ENCODE measurements at places on chromosomes 16 and 17.

DNA sequence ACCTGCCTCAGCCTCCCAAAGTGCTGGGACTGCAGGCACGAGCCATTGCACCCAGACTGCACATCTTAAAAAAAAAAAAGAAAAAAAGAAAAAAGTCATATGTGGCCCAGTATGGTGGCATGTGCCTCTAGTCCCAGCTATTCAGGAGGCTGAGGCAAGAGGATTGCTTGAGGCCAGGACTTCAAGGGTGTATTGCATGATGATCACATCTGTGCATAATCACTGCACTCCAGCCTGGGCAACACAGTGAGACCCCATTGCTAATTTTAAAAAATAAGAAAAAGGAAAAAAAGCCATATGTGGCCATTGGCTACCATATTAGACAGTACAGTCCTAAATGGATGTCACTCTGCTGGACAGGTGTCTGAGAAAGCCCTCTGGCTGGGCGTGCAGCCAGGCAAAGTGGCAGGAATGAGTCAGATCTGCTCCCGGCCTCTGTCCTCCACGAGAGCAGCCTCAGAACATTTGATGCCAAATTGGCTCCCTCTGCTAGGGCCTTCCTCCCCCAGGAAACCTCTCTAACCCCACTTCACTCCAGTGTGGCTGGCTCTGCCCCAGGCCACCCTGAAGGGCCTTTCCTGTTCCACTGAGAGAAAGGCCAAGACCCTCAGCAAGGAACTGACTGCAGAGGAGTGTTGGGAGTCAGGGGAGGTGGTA lies 14.7 kb downstream of the CA7 start:
- peak; percentile 55 for DNase-seq

DNA sequence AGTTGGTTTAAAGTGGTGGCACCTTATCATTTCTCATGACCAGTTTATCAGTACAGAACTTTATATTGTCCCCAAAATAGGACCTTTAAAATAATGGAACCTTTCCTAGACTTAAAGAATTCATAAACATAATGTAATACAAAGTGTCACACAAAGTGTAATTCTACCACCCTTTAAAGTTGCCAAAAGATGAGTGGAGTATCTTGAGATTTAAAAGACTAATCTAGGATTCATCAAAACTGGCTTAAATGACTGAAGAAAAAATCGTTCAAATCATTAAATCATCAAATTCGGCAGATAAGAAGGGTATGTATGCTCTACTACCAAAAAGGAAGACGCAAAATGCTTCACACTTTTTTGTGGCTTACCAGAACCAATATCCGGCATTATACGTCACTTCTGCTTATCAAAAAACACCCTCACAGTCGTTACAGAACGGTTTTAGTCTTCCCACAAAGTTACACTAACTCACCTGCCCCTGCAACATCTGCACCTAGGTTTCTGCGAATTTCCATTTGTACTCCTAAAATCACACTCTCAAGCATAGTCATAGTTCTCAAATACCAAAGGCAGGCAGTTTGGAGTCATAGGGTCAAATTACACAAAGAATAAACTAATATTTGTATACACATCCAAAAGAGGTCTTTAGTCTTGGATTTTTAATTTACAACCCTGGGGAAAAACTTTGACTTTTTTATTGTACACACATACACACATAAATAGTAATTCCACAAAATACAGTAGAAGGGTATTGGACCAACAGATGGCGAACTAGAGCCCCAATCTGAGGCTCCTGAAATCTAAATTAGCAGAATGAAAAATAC lies 1.4 kb upstream of the KANSL1 start:
- DNase-seq: peak; percentile 84

DNA sequence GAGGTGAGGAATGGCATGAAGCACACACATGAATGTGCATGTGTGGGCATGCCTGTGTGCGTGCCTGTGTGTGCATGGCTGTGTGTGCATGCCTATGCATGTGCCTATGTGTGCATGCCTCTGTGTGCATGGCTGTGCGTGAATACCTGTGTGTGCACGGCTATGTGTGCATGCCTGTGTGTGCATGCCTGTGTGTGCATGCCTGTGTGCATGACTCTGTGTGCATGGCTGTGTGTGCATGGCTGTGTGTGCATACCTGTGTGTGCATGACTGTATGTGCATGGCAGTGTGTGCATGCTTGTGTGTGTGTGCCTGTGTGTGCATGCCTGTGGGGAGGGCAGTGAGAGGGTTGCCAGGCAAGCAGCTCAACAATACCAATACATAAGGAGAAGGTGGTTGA lies 276.5 kb upstream of the ERCC4 start:
- no peak for DNase-seq

DNA sequence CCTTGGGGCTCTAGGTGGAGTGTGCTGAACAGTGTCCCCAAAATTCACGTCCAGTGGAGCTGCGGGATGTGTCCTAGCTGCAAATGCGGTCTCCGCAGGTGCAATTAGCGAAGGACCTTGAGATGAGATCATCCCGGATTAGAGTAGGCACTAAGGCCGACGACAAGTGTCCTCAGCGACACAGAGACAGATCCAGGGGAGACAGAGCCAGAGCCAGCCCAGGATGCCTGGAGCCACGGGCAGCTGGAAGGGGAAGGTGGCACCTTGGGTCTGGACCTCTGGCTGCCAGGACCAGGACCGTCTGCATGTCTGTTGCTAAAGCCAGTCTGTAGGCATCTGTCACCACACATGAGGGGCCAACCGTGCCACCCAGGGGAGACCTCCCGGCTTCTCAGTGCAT lies 24.5 kb downstream of the SLC7A5 start:
- DNase-seq: no peak

GRCh38 chr17:34173241-34173640 lies 81.8 kb upstream of the CCL2 start:
- DNase-seq: peak; percentile 4

- no peak for DNase-seq
Measured at GRCh38 chr16:70269471-70269870, 17.7 kb upstream of the EXOSC6 start.

- DNase-seq: no peak
Measured at GRCh38 chr17:27315796-27316465, 22.0 kb downstream of the WSB1 start.

GRCh38 chr17:261635-262034 lies 80.2 kb upstream of the DOC2B start:
- DNase-seq: no peak

GRCh38 chr17:12122075-12122474 lies 101.4 kb downstream of the MAP2K4 start:
- no peak for DNase-seq

DNA sequence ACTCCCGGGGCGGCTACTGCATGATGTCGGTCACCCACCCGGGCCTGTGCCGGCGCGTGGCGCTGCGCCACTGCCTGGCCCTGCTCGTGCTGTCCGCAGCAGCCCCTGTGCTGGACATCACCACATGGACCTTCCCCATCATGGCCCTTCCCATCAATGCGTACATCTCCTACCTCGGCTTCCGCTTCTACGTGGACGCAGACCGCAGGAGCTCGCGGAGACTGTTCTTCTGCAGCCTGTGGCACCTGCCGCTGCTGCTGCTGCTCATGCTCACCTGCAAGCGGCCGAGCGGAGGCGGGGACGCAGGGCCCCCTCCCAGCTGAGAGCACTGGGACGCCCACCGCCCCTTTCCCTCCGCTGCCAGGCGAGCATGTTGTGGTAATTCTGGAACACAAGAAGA lies 29.8 kb downstream of the CDRT15 start:
- no peak for DNase-seq

- no peak for DNase-seq
Measured at GRCh38 chr17:64387545-64388171, 3.0 kb downstream of the PECAM1 start.

DNA sequence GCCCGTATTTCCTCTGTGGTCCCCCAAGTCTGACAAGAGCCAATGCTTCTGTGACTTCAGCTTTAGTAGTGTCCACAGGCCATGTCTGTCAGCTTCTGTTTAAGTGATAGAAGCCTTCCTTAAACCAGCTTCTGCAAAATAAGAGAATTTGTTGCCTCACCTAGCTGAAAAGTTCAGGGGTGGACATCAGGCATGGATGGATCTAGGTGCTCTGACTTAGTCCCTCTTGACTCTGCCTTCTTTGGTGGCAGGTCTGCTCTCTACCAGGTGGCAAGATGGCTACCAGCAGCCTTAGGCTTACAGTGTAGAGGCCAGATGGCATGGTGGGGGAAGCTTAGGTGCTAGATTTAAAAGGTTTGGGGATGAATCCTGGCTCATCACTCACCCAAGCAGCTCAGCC lies 33.7 kb downstream of the KATNIP start:
- DNase-seq: no peak

DNA sequence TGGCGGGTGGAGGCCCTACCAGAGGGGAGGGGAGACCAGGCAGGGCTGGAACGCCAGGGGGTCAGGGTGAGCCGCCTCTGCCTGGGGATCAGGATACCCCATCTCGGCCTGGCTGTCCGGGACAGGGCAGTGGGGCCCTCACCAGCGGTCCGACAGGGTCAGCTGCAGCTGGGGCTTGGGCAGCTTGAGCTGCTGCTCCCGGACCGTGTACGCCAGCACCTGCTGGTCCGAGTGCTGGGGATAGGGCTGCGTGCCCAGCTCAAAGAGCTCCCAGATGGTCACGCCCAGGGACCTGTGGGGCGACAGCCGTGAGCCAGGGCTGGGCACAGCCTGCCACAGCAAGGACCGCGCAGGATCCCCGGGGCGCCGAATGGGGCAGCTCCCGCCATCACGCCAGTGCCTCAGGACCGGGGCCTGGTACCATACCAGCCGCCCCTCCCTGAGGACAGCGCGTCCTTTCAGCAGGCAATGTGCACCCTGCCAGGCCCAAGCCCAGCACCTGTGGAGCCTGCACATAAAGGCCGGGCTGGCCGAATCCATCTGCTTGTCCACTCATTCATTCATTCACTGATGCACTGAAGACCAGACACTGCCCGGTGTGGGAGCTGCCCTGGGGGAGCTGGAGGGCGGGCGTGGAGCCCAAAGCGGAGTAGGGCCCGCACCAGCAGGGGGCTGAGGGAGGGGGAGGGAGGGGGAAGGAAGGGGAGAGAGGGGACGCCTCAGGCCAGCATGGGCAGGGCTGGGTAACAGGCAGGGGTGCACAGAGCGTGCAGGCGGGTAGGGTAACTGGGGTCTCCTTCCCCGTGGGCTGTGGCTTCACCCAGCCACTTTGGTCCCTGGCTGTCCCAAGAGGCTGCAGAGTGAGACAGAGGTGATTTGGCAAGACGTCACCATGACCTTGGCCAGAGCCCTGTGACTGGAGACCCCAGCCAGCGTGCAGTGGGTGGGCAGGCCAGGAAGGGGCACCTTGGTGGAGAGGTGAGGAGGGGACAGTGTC lies 42.0 kb upstream of the PVALEF start:
- no peak for DNase-seq

GRCh38 chr16:169014-169413 lies 3.2 kb downstream of the HBM start:
- no peak for DNase-seq

DNA sequence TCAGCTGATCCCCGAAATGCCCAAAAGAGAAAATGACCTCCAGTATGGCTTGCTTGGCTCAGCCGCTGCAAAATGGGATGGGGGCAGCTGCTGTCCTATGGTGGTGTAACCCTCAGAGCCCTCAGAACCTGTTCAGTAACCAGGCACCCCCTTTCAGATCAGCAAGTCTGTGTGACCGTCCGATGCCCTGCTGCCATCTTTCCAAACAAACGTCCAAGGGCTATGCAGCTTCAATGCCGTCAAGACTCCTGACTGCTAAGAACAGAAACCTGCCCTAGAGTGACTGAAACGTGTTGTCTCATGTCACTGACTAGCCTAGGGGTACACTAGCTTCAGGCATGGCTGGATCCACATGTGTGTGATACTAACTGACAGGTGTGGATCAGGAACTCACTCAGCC lies 70.4 kb downstream of the GNAO1 start:
- DNase-seq: no peak

DNA sequence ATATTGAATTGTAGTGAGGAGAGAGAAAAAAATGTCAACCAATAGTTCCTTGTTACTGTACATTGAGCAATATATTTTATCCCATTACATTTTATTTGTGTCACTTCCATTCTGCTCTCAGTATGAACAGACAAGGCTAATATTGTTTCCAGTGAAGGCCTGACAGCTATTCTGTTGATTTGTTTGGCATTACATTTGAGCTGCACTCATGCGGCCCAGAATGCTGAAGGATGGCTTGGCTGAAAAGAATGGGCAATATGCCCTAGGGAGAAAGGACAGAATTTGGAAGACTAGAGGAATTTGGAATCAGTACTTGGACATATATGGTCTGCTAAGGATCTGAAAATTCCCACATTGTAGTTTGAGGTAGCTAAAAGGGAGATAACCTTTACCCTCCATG lies 1294.4 kb downstream of the CDH8 start:
- DNase-seq: no peak

DNA sequence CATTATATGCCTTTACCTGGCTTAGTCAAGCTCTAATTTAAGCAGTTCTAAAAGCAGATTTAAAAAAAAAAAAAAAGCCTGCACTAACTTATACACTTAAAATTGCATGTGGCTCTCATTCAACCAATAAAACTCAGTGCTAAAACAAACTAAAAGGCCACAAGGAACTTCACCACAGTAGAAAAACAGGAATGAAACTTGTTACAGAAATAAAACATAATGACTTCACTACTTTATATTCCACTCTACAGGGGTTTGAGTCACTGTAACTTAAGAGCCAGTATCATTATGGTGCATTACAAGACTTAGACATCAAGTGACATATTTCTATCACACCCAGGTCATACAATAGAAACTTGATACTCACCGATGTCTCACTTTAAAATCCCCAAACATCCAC lies 11.1 kb downstream of the CA10 start:
- peak; percentile 48 for DNase-seq

DNA sequence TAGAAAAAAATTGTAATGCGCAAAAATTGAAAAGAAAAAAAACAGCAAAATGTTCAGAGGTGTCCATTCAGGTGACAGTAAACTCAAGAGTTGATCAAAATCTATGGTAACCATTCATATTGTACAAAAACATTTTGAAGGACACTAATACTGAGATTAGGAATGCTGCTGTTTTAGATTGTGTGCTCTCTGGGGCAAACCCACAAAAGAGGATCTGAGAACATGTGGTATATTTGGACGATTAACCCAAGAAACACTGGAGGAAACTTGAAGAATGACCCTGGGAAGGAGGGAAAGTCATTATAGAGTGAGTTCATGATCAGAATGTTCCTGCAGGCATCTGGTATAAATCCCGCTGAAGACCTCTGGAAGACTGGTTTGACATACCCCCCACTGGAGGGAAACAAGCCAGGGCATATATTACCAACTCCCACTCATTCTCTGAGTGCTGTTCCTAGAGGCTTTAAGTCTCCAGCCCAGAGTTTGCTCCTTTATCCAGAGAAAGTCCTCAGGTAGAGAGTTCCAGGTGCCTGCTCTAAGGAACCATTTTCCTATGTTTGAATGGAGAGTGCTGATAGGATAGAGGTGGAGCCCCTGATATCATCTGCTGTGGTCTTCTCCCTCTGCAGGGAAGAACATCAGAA lies 1.2 kb downstream of the KRTAP4-2 start:
- DNase-seq: no peak

GRCh38 chr16:10660950-10661635 lies 33.6 kb downstream of the TEKT5 start:
- DNase-seq: no peak
